ENCODE measurements at places on chromosomes 7 and 10. TPM values are rescaled to one million over a fixed set of nuclear protein-coding genes. Genes with fewer than 3 reads are reported as not detected.

Gene KEL
- total RNA-seq, result not detected

Gene GPR26
- not detected for total RNA-seq

Gene JAKMIP3
- total RNA-seq, result 0.54 TPM

Gene FBXW4
- total RNA-seq, result 55.7 TPM

Gene AMPH
- not detected for total RNA-seq

Gene NAT16
- not detected for total RNA-seq
